Stimulated activated CD8-positive, alpha-beta memory T cell treated with anti-CD3 and anti-CD28 coated beads, Interleukin-15, amount 100 ng/mL, for 24 hours (primary cell): ENCODE measurements at places on chromosomes 6 and 20.

GRCh38 chr6:55943329-55943728 lies 67.9 kb upstream of the BMP5 start:
- no peak for DNase-seq

DNA sequence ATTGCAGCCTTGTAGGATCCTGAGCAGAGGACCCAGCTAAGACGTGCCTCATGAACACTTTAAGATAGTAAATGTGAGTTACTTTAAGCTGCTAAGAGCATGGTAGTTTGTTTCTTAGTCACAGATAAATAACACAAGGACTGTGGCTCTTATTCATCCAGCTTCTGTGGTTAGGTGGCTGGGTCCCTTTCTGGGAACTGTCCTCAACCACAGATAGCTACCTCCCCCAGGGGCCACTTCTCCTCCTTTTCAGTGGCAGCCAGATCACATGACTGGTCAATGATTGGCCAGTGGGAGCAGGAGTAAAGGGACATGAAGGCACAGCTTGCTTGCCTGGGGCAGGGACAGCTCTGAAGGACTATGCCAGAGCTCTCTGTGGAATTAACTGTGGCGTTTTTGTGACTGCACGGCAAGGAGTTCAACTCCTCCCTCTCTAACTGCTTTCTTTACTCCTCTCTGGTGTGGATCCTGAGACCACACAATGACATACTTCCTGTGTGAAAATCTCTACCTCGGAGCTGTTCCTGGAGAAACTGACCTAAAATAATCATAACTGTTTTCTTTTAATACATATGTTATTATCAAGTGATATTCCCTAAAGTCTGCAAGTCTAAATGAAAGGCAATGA lies 76.5 kb downstream of the NRN1 start:
- DNase-seq: no peak

DNA sequence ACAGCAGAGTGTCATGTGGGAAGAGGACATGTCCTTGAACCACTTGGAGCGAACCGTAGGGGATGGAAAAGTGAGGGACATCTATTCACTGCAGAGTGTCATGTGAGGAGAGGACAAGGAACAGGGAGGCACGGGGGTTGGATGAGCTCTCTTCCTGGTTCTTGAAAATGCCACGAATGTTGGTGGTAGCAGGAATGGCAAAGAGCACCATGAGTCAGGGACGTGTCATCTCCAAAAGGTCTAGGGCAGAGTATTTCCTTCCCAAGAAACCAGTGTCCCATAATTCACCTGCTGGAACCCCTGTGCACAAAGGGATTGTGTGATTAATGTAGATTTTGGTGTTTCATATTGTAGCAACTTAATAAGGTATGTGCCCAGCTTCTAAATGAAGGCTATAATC lies 136.8 kb downstream of the BFSP1 start:
- no peak for DNase-seq

- no peak for DNase-seq
Measured at GRCh38 chr6:166472636-166473035, 89.9 kb upstream of the MPC1 start.

DNA sequence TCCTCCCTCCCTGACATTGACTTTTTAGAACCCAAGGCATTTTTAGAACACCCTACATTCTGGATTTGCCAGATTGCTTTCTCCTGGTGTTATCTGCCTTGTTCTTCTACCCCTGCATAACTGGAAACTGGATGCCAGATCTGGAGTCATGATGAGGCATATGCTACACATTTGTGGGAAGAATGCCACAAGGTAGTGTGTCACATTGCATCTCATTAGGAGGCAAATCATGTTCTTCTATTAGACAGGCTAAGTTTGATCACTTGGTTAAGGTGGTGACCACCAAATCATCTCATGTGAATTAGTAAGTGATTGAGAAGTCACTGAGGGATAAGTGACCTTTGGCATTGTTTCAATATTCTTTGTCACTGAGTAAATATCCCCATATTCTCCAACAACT lies 12.9 kb upstream of the NKX2-2 start:
- no peak for DNase-seq

- DNase-seq: no peak
Measured at GRCh38 chr6:37868447-37868825, 48.9 kb downstream of the ZFAND3 start.

DNA sequence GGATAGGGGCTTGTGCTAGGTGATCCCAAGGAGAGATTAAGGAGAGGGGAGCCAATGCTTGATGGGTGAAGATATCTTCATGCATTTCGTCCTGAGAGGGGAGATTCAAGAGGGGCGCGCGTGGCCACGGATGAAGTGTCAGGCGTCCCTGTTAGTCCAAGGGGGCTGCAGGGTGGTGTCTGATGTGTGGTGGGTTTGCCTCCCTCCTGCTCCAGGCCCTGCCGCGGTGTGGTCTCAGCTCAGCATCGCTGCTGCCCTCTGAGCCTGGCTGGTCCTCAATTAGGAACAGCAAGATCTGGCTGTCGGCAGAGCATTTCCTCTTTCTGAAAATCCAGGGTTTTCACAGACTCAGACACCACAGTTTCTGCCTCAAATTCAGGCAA lies 318.0 kb downstream of the THBS2 start:
- no peak for DNase-seq
